ENCODE measurements at places on chromosomes 16 and 17.
A peak's percentile ranks its signal among the peaks of the same experiment; 100 is the strongest.

- no peak for DNase-seq
Observed at GRCh38 chr16:17567455-17567854, 96.7 kb upstream of the XYLT1 start.

DNA sequence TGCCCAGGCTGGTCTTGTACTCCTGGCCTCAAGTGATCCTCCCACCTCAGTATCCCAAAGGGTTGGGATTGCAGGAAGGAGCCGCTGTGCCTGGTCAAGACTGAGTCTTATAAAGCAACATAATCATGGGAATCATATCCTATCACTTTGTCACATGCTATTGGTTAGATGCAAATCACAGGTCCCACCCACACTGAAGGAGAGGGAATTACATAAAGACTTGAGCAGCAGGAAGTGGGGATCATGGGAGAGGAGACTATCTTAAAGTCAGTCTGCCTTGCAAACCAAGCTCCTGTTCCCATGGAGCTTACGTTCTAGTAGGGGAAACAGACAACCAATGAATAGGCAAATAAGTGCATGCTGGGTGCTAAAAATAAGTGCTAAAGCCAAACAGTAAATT, 28.3 kb upstream of the TENT4B start:
- DNase-seq: no peak

DNA sequence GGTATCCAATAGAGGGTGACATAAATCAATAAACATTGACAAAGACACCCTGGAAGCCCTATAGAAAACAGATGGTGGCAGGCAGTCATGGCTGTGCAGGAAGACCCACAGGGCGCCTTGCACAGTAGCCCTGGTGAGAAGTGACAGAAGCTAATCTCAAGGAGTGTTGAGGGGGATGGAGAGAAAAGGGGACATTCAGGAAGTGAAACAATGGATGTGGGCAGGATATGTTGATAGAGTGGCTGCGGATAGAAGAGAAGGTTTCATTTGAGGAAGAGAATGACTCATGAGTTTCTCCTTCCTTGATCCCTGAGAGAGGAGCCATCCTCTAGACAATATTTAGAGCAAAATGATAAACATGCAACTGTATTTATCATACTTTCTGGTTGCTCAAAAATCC, 468.8 kb upstream of the HSBP1 start:
- no peak for DNase-seq

GRCh38 chr16:53892155-53892554, 188.2 kb downstream of the FTO start:
- peak; percentile 22 for DNase-seq

- no peak for DNase-seq
Observed at GRCh38 chr16:76639685-76640289, 362.6 kb downstream of the CNTNAP4 start.

- no peak for DNase-seq
Observed at GRCh38 chr16:50263940-50264929, 2.1 kb upstream of the ADCY7 start.

DNA sequence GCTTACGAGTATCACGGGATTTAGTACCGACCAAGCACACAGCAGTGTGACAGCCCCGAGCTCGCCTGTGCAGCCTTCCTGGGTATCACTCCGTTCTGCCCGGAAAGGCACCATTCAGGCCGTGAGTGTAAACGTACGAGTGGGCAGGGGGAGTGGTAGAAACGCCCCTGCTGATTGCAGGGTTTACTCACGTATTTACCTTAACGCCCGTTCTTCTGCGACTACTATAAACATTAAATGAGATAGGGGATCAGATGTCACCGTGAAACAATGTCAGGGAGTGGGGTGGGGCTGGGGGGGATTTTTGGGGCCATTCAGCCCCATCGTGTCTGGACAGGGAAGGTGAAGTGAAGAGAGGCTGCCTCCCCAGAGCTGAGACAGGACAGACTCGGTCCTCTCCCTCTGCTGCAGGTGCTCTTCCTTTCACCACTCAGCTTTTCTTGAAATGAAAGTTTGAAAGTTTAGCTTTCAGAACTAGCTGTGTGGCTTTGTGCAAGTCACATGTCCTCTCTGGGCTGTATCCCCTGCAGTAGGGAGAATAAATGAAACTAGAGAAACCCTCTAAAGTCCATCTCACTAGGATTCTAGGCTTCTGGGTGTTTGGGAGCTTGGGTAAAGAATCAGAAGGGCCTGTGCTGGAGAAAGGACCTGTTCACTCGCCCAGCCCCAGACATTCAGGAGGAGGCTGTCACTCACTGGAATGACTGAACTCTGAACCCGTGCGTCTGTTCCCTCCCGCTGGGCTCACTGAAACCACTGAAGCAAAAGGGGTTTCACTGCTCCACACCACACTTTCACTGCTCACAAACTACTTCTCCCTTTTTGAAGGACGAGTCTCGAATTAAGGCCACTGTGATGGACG, 66.7 kb downstream of the RPA1 start:
- no peak for DNase-seq

- DNase-seq: no peak
Observed at GRCh38 chr16:12547608-12547922, 256.1 kb downstream of the CPPED1 start.

DNA sequence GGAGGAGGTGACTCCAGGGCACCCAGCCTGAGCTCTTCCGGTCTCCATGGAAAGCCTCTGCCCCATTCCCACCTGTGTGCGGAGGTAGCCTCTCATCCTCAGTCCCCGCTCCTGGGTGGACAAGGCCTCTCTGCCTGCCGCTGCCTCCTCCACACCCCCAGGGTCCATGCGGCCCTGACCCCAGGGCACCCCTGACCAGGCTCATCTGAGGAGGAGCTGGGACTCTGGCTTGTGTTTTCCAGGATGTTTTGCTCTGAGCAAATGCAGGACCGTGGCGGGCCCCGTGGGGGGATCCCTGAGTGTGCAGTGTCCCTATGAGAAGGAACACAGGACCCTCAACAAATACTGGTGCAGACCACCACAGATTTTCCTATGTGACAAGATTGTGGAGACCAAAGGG, 6.9 kb downstream of the CD300A start:
- DNase-seq: no peak

DNA sequence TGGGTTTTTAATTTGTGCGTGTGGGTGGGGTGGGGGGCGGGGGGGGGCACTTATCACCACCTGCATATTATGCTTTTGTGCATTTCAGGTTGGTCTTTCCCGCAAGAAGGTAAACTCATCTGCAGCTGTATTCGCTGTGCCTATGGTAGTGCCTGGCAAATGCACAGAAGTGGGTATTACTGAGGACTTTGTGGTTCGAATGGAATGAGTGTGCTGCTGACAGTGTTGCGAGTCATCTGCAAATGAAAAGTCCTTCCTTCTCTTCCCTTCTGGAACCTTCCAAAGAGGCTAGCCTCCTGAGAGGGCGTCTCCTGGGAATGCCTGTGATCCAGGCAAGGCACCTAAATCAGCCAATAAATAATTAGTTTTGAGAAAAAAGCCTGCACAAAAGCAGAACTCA, 532.9 kb downstream of the MAF start:
- no peak for DNase-seq

DNA sequence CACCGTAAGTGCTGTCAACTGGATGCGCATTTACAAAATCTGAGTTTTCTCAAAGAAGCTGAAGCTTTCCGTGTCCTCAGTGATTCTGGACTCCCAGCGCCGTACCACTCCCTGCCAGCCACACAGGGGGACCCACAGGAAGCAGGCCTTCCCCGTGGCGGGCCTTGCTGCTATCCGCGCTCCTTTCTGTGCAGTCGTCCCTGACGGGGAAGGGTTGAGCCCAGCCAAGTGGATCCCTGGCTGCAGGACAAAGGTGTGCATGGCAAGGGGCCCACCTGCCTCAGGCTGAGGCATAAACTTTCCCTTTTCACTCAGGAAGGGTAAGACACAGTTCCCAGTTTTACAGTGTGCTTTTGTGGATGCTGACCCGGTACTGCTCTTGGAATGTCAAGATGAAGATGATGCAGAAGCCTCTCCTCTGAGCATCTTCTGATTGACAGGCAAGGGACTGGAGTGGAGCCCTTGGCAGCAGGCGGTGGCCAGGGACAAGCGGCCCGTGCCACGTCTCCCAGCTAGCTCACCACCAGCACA, 93.0 kb downstream of the ANKRD11 start:
- no peak for DNase-seq

- no peak for DNase-seq
Observed at GRCh38 chr16:72841506-72841905, 206.4 kb downstream of the ZFHX3 start.

DNA sequence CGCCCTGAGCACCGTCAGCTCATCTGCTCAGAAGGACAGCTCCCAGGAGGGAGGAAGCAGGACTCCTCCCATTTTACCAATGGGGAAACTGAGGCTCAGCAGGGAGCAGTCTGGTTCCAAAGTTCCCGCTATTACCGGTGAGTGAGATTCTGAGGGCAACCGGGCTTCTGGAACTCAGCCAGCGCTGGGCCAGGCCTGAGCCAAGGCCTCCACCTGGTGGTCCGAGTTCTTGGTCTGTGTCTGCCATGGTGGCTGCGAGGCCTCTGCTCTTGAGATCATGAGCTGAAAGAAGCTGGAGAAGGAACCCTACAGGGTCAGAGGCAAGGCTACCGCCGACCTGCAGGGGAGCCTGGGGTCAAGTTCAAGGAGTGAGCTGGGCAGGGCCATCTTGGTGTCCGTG, 110.8 kb upstream of the GSE1 start:
- no peak for DNase-seq

GRCh38 chr17:34981538-34982241, 1.4 kb downstream of the LIG3 start:
- no peak for DNase-seq

- DNase-seq: no peak
Observed at GRCh38 chr17:75552425-75553294, 27.2 kb downstream of the LLGL2 start.

DNA sequence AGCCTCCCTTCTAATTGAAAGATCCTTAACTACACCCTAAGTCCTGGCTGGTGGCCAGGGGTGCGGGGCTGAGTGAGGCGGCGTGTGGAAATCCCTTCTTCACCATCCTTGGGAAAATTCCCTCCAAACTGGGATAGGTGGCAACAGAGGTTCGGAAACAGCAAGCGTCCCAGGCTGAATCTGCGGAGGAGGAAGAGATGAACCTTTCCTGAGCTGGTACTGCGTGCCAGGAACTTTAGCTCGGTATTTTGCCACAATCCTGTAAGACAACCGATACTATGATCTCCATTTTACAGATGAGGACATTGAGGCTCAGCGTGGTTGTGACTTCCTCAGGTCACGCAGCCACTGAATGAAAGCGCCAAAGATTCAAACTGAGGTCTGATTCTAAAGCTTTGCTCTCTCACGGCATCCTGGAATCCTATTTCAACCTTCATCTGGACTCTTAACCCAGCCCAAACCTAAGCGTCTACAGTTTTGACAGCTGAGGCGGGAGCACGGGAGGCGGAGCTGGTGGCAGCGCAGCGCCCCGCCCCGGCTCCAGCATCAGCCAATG, 583 bp upstream of the CYLD start:
- no peak for DNase-seq

- no peak for DNase-seq
Observed at GRCh38 chr17:6276711-6277110, 158.2 kb downstream of the AIPL1 start.

- DNase-seq: no peak
Observed at GRCh38 chr17:50172936-50173334, 7.1 kb downstream of the SGCA start.

GRCh38 chr17:15081008-15081407, 184.1 kb downstream of the PMP22 start:
- no peak for DNase-seq

- DNase-seq: no peak
Observed at GRCh38 chr17:64778240-64779097, 116.4 kb upstream of the SMURF2 start.

GRCh38 chr17:8053600-8053999, 14.7 kb downstream of the ALOX15B start:
- DNase-seq: no peak

- no peak for DNase-seq
Observed at GRCh38 chr17:76208120-76208519, 32.2 kb downstream of the RNF157 start.

DNA sequence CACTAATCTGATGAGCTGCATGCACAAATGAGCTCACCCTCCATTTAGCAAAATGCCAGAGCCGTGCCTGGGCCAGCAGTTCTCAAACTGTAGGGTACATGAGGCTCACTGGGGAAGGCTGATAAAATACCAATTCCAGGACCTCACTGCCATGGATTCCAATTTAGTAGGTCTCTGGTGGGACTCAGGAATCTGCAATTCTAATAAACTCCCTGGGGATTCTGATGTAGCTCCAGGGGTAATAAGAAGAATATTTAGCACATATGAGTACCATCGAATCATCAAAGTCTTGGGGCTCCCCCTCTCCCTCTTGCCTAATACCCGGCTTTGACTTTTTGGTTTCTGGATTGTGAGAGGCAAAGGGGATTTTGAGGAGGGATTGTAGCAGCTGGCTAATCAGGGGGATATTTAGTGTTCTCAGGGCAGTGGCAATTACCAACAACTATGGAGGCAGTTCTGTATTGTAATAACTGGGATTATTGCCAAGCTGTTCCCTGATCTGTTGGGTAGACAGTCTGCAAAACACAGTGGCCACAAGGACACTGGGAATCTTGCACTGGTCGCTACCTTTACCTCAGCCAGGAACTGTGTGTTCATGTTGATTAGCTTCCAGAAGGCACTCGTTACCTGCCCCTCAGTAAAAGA, 140.4 kb downstream of the SHISA9 start:
- DNase-seq: no peak

DNA sequence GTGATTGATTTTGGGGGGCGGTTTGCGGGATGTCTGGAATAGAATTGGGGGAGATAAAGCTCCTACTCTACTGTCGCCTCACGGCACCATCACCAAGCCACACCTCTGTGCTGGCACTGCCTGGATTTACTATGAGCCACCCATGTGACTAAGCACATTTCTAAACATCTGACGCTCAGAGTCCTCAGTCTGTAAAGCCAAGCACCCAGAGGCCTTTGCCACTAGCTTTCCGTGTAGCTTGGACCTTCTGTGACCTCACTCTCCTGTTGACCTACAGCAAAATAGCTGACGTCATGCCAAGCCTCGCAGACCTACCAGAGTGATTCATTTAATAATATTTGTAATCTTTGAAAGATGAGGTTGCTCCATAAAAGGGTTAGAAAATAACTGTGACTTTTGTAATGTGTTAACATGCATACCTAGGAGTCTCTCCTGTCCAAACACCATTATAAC, 38.5 kb upstream of the MYOCD start:
- no peak for DNase-seq

GRCh38 chr17:6350806-6351205, 84.1 kb downstream of the AIPL1 start:
- DNase-seq: no peak

DNA sequence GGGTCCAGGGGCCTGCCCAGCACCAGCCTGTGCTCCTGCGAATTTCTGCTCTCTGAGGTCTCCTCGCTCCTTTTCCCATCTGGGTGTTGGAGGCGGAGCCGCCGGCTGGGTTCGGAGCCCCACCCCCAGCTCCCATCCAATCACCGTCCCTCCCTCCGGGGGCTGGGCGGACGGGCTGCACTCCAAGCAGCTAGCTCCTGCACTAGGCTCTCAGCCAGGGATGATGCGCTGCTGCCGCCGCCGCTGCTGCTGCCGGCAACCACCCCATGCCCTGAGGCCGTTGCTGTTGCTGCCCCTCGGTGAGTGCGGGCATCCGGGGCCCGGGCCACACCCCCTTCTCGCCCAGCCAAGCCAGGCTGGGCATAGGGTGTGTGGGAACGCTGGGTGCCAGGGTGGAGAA, at the start of gene NRN1L:
Gene NRN1L (plus strand): TSS at position 202 of the 400 bp plus-strand sequence. CDS start 19 bp downstream, at position 221.
- no peak for DNase-seq
